Activated CD4-positive, alpha-beta T cell treated with anti-CD3 and anti-CD28 coated beads, Interleukin-2, amount 10 ng/mL, durations not matched to agents 24 days and 14 days (primary cell): ENCODE measurements at places on chromosomes 4 and X. TPM values are rescaled to one million over a fixed set of nuclear protein-coding genes. Genes with fewer than 3 reads are reported as not detected.

The NPY2R gene
- not detected in 2 replicates for total RNA-seq

The DOCK11 gene
- total RNA-seq = 27.8 and 28.6 TPM in 2 replicates

The CCKAR gene
- total RNA-seq = not detected in 2 replicates

The ZBTB33 gene
- total RNA-seq = 14.4 and 14.6 TPM in 2 replicates

The ODAPH gene
- 0.43 and 0.47 TPM in 2 replicates for total RNA-seq

The STK32B gene
- total RNA-seq = not detected in 2 replicates

The SPANXD gene
- not detected in 2 replicates for total RNA-seq

The RTL5 gene
- total RNA-seq = 0.19 and 0.21 TPM in 2 replicates

The SLC6A8 gene
- 3.5 TPM in 2 replicates for total RNA-seq

The PLP1 gene
- total RNA-seq = not detected in 2 replicates

The SLC16A2 gene
- 0.40 and 0.58 TPM in 2 replicates for total RNA-seq

The DSPP gene
- not detected in 2 replicates for total RNA-seq

The CBR4 gene
- total RNA-seq = 20.6 and 22.8 TPM in 2 replicates

The KLKB1 gene
- 0.09 and 0.12 TPM in 2 replicates for total RNA-seq

- peaks cover 5% of the 10 kb centered on the region for H3K27me3 ChIP-seq
- H3K36me3 ChIP-seq = no peaks in the 10 kb centered on the region
- H3K4me3 ChIP-seq = peak overlapping the region; percentile 76
These were observed 147.9 kb downstream of the NSUN7 start for GRCh38 chr4:40897557-40898203.

DNA sequence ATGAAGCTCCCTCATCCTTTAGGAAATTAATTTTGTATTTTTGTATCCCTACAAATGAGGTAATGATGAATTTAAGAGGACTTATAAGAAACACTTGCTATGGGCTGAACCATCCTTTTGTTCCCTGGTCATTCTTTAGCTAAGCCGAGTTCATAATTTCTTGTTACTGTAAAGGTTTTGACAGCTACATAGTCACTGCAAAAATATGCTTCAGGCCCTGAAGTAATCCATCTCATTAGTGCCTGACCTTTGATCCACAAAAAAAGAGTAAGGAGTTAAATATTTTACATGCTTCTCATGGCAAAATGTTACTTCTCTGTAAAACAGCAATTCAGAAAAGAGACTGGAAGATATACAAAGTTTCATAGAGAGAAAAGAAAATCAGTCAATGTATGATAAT is 290.6 kb upstream of the SLIT2 start:
- no peak overlapping the region for H3K4me3 ChIP-seq
- H3K4me1 ChIP-seq = no peaks in the 10 kb centered on the region
- no peak for DNase-seq
- H3K36me3 ChIP-seq = no peaks in the 10 kb centered on the region
- H3K27me3 ChIP-seq = no peaks in the 10 kb centered on the region
- H3K27ac ChIP-seq = no peak overlapping the region

DNA sequence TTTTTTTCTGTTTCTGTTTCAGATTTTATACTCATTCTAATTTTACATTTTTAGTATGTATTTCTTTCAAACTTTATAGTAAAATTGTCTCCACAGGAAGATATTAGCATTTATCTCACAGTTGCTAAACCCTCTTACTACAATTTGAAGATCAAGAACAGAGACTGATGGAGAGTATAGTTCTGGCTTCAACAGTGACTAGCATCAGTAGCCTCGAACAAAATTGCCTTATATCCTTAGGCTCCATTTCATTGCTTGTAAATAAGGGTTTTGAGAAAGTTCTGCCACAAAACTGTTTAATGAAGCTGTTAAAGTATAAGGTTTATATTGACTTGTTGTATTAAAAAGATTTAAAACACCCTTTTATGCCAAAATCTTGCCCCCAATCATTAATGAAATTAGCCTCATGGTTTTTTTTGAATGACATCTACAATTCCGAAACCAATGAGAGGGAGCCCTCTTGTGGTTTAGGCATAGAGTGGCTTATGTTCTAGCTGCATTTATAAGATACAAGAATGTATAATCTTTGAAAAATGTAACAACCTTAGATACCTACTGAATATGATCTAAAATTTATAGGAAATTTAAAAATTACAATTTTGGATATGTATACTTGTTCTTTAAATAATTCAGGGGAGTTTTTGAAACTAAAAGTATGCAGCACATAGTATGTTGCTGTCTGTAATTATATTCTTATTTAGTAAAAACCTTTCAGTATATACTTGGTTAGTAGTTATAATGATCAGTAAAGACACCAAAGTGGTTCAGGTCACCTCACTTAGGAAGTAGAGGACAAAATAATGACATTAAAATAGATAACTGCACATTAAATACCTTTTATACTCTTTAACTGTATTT is 109.8 kb upstream of the HPGD start:
- H3K27me3 ChIP-seq = no peaks in the 10 kb centered on the region
- H3K36me3 ChIP-seq = no peaks in the 10 kb centered on the region
- no peak overlapping the region for H3K4me3 ChIP-seq
- H3K27ac ChIP-seq = no peak overlapping the region
- H3K4me1 ChIP-seq = peaks cover 6% of the 10 kb centered on the region

- H3K4me1 ChIP-seq = peaks cover 2% of the 10 kb centered on the region
- H3K27ac ChIP-seq = no peak overlapping the region
- no peak for DNase-seq
- H3K36me3 ChIP-seq = no peaks in the 10 kb centered on the region
These were observed 165.0 kb upstream of the HS3ST1 start for GRCh38 chr4:11593576-11594116.

DNA sequence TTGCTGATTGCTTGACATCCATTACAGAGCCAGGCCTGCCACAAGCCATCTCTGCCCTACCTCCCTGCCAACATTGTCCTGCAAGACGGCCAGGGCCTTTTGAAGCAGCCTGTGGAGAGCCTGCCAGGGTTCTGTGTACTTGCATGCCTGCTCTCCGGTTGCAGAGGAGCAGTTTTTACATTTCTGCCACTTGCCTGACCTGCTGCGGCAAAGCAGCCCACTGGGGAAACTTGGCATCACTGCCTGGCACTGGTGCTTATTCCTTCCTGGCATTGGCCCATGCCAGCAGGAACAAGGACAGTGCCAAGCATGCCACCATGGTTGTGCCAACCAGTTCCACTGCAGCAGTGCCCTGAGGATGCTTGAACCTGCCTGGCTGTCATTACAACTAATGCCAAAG is 167.1 kb downstream of the NHS start:
- H3K27ac ChIP-seq = no peak overlapping the region
- H3K36me3 ChIP-seq = no peaks in the 10 kb centered on the region
- peaks cover 2% of the 10 kb centered on the region for H3K27me3 ChIP-seq
- no peak for DNase-seq
- peaks cover 3% of the 10 kb centered on the region for H3K4me1 ChIP-seq
- no peak overlapping the region for H3K4me3 ChIP-seq

GRCh38 chr4:167826281-167826680 is 266.1 kb upstream of the ANXA10 start:
- H3K36me3 ChIP-seq = no peaks in the 10 kb centered on the region
- no peak for DNase-seq
- H3K27ac ChIP-seq = no peak overlapping the region
- H3K4me1 ChIP-seq = no peaks in the 10 kb centered on the region
- H3K4me3 ChIP-seq = no peak overlapping the region
- H3K27me3 ChIP-seq = no peaks in the 10 kb centered on the region

DNA sequence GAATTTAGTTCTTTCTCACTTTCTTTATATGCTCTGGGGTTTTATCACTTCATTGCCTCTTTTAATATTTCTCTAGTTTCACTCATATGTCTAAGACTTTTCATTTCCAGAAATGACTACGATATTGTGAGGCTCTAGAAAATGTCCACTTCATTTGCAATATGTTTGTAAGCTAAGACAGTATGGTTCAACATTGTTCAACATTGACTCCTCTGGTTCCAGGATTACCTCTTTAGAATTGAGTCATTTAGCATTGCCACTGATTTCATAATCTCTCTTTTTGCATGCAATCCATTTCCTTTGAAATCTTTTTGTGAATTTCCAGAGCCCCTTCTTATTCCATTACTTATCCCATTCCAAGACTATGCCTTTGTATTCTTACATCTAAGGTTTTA is 32.3 kb downstream of the BBS12 start:
- H3K27ac ChIP-seq = peak overlapping the region; percentile 81
- peaks cover 33% of the 10 kb centered on the region for H3K4me1 ChIP-seq
- no peaks in the 10 kb centered on the region for H3K27me3 ChIP-seq
- no peak for DNase-seq
- peak overlapping the region; percentile 49 for H3K4me3 ChIP-seq
- H3K36me3 ChIP-seq = peaks cover 2% of the 10 kb centered on the region

- no peak overlapping the region for H3K4me3 ChIP-seq
- no peaks in the 10 kb centered on the region for H3K36me3 ChIP-seq
- H3K27me3 ChIP-seq = no peaks in the 10 kb centered on the region
- DNase-seq = no peak
These were observed 100.1 kb upstream of the VCX3B start for GRCh38 chrX:8364369-8365141.

- peaks cover 7% of the 10 kb centered on the region for H3K27me3 ChIP-seq
- H3K36me3 ChIP-seq = no peaks in the 10 kb centered on the region
- H3K27ac ChIP-seq = no peak overlapping the region
- no peaks in the 10 kb centered on the region for H3K4me1 ChIP-seq
- no peak overlapping the region for H3K4me3 ChIP-seq
- DNase-seq = no peak
These were observed 36.8 kb downstream of the TMPRSS11A start for GRCh38 chr4:67926485-67926884.

DNA sequence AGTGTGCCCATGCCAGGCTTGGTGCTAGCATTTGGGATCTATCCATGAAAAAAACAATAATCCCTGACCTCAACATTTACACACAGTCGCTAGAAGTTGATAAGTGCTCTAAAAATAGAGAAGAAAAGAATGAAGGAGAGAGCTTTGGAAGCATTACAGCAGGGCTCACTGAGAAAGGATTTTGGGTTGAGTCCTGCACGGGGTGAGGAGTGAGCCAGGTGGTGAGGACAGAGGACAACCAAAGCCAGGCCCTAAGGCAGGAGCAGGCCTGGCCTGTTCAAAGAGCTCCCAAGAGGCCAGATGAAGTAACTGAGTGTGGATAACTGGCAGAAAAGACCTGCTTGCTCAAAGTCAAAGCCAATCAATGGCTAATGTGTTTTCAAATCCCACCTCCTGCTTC is 20.7 kb upstream of the PROM1 start:
- H3K36me3 ChIP-seq = no peaks in the 10 kb centered on the region
- peaks cover 11% of the 10 kb centered on the region for H3K27me3 ChIP-seq
- no peak overlapping the region for H3K4me3 ChIP-seq

GRCh38 chr4:5156682-5157081 is 105.4 kb downstream of the STK32B start:
- H3K27ac ChIP-seq = no peak overlapping the region
- H3K36me3 ChIP-seq = no peaks in the 10 kb centered on the region
- H3K4me1 ChIP-seq = no peaks in the 10 kb centered on the region
- H3K27me3 ChIP-seq = no peaks in the 10 kb centered on the region

DNA sequence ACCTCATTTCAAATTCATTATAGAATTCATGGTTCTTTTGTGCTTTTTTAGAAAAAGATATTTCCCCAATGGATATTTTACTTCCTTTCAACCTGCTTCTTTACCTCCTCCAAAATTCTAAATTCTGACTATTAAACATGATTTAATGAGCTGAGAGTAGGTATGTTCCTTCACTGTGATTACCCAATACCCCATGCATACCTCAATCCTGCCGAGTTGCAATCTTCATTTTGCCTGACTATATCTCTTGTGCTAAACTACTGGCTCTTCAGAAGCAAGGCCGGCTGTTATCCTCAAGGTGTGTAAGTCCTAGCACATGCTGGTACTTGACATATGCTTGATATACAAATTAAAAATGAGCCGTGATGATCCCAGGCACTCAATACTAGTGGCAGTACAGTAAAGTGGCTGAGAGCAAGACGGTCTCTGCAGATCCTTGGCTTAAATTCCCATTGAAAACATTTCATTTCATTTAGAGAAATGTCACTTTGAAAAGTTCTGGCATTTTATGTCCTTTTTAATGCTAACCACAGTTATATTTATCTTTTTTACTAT is 320.4 kb downstream of the KCNIP4 start:
- no peaks in the 10 kb centered on the region for H3K4me1 ChIP-seq
- no peaks in the 10 kb centered on the region for H3K27me3 ChIP-seq
- H3K36me3 ChIP-seq = no peaks in the 10 kb centered on the region

DNA sequence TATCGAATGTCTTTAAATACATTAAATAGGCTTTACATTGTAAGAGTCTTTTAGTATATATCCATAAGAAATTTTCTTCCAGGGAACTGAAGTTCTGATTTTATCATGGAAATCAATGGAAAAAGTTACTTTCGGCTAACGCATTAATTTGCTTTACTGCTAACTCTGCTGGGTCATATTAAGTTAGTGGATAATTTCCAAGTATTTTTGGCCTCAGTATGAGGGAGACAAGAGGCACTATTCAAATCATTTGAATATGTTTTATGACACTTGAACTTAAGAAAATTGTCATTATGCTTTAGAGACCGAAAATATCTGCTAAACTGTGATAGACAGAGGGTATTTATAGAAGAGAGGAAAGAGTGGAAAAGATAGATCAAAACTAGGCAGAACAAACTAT is 237.5 kb downstream of the PCDH7 start:
- H3K27me3 ChIP-seq = no peaks in the 10 kb centered on the region
- no peaks in the 10 kb centered on the region for H3K36me3 ChIP-seq
- no peaks in the 10 kb centered on the region for H3K4me1 ChIP-seq
- DNase-seq = no peak
- H3K27ac ChIP-seq = no peak overlapping the region

GRCh38 chr4:6241062-6241845 is 28.4 kb upstream of the WFS1 start:
- no peaks in the 10 kb centered on the region for H3K4me1 ChIP-seq
- no peak overlapping the region for H3K27ac ChIP-seq
- DNase-seq = no peak
- peaks cover 2% of the 10 kb centered on the region for H3K36me3 ChIP-seq
- H3K27me3 ChIP-seq = peaks cover 18% of the 10 kb centered on the region
